Activated CD8-positive, alpha-beta memory T cell treated with anti-CD3 and anti-CD28 coated beads, Interleukin-2, amount 50 U/mL, for 48 hours (primary cell): ENCODE measurements at places on chromosomes 16 and 17.

GRCh38 chr17:10612957-10613744, 44.0 kb downstream of the MYH3 start:
- DNase-seq: no peak

DNA sequence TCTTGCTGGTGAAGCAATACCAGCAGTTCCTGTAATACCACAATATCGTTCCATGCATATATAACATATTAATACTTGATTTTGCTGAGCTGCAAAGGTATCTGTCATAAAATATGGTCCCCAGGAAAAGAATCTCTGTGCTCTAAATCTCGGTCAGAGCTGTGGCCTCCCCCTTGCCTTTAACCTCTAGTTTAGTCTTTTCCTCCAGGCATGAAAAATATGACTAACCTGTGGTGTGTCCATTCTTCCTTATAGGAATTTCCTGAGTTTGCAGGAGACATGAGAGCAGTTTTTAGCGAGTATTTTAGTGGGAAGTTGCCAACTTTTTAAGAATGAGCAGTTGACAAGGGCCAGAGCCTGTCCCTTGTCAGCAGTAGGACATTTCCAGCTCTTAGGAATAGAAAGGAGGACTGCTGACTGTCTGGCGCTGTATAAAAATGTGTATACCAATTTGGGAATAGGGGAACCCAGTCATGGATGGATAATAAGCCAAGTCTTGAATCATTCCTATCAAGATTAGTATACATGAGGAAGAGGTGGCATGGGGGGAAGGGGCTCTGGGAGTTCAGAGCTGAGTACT, 8.7 kb downstream of the ATXN1L start:
- DNase-seq: no peak

GRCh38 chr16:67779256-67780014, 26.9 kb downstream of the RANBP10 start:
- DNase-seq: no peak

DNA sequence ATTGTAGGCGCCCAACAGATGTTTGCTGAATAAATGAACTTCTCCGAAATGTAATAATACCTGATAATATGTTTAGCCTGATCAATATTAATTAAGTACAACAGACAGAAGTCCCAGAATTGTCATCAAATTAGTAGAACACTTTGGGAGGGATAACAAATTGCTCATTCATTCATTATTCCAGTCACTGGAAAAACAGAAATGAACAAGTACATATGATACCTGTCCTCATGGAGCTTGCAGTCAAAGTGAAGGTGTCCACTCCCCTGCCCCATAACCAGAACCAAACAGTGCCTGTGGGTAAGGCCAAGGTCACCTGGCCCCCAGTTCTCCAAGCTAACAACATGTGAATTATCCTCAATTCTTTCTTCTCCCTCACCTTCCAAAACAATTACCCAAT, 42.8 kb downstream of the MYO1D start:
- DNase-seq: no peak

DNA sequence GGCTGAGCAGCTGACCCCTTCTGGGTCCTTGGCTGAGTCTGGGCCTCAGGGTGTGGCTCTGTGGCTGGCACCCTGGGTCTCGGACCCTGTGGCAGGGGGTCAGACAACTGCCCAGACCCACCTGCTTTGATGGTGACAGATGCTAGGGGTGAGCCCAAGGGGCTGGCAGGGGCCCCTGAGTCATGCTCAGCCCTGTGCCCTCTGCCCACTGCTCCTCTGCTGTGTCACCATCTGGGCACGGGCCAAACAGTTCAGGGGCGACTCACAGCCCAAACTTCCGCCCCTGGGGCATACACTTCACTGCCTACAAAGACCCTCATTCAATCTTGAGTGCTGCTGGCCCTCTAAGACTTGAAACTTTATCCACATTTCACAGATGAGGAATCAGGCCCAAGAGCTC, 5.7 kb downstream of the ADGRG1 start:
- no peak for DNase-seq

GRCh38 chr17:6526362-6527152, 29.8 kb downstream of the PITPNM3 start:
- no peak for DNase-seq

DNA sequence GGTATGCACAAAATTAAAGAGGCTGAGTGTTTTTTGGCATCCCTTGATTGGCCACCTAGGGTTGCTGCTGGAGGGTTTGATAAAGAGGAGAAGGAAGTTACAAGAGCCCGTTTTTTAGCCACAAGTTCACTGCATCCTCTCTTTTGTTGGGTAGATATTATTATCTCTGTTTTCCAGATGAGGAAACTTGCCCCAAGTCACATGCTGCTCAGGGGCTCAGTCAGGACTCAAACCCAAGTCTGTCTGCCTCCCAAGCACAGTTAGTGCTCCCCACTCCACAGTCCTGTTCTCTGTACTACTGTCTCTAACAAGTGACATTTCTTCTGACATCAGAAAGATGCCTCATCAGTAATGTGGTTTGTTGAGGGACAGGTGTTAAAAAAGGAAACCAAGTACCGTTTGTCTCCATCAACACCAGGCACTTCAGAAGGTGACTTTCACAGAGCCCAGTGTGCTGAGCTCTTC, 1.4 kb downstream of the NT5M start:
- DNase-seq: peak; percentile 60

GRCh38 chr16:12573730-12574383, 229.8 kb downstream of the CPPED1 start:
- DNase-seq: peak; percentile 89

DNA sequence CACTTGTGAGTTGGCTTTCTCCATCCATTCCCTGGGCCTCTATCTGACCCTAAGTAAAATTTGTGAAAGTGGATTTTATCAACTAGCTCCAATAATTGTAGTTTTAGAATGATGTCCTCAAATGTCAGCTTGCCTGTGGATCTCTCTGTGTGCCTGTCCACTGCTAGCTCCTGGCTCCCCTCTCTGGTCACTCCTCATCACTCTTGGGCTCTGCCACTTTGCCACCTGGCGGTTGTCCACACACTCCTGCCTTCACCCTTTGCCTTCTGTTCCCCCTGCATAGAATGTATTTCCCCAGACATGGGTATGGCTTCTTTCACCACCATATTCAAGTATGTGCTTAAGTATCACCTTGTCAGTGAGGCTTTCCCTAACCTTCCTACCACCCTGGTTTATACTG, 19.8 kb downstream of the ANKFN1 start:
- no peak for DNase-seq

GRCh38 chr16:11586378-11586855, 302 bp downstream of the LITAF start:
- no peak for DNase-seq

- no peak for DNase-seq
These were observed 91.7 kb downstream of the DNAH17 start for GRCh38 chr17:78485290-78486168.

- DNase-seq: no peak
These were observed 35.2 kb upstream of the ATP2C2 start for GRCh38 chr16:84332975-84333684.

DNA sequence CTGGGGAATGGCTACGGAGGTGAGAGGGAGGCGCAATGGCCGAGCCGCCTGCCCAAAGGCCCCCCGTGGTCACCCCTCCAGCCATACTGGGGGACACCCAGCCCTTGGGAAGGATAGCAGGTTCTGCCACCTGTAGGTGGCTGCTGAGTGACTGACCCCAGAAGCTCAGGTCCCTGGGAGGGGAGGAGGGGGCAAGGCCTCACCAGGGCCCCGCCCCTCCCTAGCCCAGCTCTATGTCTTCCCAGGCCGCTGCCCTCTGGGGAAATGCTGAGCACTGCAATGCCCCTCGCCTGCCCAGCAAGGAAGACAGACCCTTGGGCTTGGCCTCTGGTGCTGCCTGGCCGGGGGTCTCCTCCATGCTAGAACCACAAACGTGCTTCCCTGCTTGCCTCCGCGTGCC, 11.4 kb upstream of the CLDN9 start:
- no peak for DNase-seq

DNA sequence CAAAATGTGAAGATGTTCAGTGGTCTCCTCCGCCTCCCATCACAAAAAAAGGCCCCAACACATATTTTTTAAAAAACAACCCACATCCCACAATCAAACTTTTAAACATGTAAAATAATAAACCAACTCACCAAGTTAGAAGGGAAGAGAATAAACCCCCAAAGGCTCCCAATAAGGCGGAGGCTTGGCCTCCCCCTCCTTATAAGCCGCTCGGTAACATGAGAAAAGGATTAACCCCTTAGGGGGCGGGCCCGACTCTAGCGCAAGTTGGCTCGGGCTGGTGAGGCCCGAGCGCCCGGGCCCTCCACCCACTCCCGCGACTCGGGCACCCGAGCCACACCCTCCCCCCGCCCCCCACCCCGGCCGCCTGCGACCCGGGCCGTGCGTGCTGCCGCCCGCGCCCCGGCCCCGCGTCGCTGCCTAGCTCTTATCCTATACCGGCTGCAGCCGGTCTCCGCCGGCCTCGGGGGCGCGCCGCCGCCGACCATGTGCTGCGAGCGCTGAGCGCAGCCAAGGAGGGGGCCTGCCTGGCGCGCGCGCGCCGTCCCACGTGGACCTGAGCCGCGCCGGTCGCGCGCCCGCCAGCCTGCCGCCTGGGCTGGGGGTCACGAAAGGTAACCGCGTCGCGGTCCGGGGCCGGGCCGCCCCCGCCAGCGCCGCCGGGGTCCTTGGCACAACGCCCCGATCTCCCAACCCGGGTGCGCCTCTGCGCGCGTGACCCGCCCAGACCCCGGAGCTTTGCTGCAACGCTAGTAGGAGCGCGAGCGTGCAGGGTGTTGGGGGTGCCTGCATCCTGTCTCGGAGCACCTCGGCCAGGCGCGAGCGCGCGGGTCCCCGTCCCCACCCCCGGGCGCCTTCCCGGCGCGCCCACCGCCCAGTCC, at the start of the genes ARSG and SLC16A6:
TSS of gene ARSG (plus strand) at position 541 of the 881 bp plus-strand sequence. CDS start 15,999 bp downstream, outside the sequence.
TSS of gene SLC16A6 (minus strand) at position 173 of the 881 bp plus-strand sequence. CDS start 12,807 bp downstream, outside the sequence.
- peak; percentile 91 for DNase-seq

DNA sequence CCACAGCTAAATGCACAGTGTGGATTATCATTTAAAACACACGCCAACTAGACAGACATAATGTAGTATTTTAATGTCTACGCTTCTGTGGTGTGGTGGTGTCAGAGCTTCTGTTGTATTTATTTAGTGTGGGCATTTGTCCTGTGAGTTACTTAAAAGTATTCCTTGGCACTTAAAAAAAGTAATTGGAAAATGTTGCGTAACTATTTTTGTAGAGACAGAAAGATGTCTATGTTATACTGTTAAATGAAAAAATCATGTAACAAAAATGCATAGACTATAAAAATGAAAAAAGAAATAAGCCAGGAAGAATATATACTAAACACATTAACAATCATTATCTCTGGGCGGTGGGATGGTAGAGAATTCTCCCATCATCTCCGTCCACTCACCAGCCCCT, 39.2 kb downstream of the CYTH1 start:
- no peak for DNase-seq

- DNase-seq: no peak
These were observed 7.1 kb downstream of the HAPSTR1 start for GRCh38 chr16:9098377-9099090.

DNA sequence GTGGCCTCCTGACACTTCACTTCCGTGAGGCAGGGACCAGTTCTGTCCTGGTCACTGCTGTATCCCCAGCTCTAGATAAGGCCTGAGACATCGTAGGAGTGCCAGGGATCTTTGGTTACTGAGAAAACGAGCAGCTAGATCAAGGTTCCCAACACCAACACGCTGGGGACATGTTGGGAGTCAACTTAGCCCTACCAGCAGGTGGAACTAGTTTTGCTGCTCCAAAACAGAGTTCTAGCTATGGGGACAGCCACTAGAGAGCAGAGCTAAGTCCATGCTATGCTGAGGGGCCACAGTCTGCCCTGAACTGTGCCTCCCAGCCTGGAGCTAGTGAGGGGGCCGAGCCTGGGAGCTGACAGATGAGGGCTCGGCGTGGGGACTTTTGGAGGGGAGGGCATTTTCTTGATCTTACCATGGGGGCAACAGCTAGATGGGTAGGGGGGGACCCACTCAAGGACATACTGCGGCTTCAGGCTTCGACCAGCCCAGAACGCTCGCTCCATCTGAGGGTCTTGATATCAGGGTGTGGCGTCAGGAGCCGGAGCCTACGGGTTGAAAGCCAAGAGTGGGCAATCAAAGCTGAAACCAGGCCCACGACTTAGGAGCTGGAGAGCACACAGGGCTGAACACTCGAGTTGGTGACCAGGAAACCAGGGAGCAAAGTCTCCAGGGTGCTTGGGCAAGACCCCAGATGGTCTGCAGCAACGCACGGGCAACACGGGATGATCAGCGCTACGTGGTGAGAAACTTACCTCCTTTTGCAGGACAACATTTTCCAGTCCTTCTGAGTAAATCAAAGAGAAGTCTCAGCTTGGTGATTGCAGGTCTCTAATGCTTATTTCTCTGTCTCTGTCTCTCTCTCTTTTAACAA, 13.4 kb downstream of the SNX20 start:
- DNase-seq: no peak

- DNase-seq: no peak
These were observed 52.3 kb downstream of the PRMT7 start for GRCh38 chr16:68362947-68363657.

GRCh38 chr16:25796239-25796638, 104.5 kb downstream of the HS3ST4 start:
- DNase-seq: no peak

- DNase-seq: no peak
These were observed 27.9 kb downstream of the SMURF2 start for GRCh38 chr17:64634218-64634617.

DNA sequence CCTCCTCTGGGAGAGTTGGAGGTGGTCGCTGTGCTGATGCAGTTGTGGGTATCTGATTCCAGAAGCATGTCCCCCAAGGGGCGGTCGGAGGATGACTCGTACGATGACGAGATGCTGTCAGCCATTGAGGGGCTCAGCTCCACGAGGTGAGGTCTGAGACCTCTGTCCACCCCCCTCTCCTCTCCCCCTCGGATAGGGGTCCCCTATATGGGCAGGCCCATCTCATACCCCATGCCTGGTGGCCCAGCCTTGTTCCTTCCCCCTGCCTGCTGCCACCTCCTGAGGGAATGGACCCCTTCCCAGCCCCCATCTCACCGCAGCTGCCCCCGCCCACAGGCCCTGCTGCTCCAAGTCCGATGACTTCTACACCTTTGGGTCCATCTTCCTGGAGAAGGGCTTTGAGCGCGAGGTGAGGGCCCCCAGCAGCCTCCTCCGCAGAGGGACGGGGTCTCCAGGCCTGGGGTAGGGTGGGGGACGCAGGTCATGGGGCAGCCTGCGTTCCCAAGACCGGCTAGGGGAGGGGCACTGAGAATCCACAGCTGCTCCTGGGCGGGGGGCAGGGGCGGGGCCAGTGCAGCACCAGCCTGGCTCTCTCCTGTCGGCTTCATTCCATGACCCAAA, 39.2 kb downstream of the ADCY7 start:
- DNase-seq: peak; percentile 40

DNA sequence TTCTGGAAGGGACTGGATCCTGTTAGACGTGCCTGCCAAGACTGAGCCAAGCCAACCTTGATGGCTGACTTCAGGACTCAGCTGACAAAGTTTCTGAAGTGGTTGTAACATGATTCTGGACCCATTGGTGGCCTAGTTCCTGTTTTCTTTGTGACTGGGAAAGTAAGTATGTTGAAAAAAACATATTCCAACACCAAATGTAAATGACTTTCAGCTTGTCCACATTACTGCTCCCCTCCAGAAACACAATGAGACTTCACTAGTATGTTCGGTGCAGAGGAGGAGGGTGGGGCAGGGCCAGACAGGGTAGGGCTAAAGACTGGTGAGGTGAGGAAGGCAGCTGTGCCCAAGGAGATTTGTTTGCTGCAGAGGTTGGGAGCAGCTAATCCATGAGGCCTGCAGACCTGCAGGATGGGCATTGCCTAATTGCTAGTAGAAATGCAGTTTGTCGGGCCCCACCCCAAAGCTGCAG, 26.4 kb downstream of the NMT1 start:
- no peak for DNase-seq
